Aorta (tissue), 5 donors: ENCODE measurements at places on chromosomes 3 and 15.

GRCh38 chr15:72375501-72375845, 341 bp downstream of the HEXA start:
- no peak for DNase-seq

DNA sequence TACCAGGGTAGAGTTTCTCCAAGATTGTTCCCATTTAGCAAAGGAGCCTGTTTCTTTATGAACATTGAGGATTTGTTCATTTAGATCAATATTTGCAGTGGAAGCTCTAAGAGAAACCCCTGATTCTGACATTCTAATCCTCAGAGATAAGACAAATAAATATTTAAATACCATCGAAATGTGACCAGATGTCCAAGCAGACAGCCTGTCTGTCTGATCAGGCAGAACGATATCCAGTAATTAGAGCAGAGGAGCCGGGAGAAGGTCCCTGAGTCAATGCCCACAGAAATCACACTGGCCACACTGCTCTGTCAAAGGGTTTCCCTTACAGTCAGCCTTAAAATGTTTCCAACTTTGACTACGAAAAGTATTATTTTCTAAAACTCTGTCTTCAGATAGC, 15.7 kb upstream of the ARPIN start:
- DNase-seq = no peak

- DNase-seq = no peak
Measured at GRCh38 chr15:56984681-56985481, 66.4 kb downstream of the TCF12 start.

DNA sequence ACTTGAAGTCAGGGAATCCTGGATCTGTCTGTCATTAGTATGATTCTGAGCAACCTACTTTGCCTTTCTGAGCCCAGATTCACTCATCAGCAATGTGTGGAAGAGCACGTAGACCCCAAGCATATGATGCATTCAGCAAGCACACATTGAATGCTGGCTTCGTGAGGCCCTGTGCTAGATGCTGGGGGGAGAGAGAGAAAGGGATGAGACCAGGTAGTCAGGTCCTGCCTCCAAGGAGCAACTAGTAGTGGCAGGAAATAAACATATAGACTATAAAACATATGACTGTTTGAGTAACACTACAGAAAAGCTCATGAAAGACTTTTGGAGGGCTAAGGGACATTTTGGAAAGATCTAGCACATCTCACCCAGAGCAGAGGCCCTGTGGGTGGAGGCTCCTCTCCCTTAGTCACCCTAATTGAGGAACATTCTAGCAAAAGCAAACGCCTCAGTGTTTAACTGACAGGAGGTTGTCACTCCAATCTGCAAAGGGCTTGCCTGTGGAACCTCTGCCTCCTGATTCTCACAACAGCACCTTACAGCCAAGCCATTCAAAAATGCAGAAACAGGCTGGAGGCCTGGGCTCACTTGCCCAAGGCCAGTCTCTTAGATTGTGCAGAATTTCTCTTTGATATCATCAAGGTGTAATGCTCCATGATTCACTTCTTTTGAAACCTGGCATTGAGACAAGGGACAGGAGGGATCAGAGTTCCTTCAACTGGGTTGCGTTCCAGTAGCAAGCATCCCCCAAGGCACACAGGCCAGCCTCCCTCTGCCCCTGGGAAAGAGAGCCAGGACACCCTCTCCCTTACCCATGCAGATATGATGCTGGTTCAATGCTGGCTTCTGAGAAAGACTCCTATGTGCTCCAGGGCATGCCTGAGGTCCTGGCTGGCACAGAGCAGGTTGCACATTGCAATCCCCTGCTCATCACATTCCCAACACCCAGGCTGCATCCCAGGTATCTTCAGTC, 26.1 kb downstream of the STARD5 start:
- DNase-seq = peak; percentile 44

DNA sequence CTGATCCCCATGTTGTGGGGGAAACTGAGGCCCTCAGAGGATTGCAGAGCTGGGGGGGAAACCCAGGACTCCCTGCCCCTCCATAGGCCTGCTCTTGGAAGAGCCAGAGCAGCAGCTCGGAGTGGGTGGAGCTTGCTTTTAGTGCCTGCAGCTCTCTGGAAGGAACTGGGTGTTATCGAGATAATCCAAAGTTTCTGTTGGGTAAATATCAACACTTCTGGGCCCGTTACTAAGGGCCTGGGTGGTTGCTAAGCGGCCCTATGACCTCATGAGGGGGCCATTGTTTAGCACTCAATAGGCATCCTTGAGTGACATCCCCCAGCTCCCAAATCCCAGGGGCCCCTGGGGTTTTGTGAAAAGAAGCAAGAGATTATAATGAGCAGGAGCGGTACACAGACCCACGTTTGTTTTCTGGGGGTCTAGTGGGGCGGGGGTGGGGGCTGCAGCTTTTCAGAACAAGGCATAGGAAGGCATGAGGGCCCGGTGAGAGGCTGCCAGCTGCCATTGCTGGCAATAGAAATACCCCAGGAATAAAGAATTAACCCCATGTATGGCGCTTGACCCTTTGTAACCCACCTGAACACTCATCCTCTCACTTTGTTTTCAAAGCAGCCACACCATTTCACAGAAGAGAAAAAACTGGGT, 48.3 kb upstream of the ATP2B2 start:
- peak; percentile 2 for DNase-seq
